ENCODE measurements at places on chromosomes 2 and 18.

GRCh38 chr2:43507137-43507536 is 88.7 kb downstream of the THADA start:
- no peak for DNase-seq

DNA sequence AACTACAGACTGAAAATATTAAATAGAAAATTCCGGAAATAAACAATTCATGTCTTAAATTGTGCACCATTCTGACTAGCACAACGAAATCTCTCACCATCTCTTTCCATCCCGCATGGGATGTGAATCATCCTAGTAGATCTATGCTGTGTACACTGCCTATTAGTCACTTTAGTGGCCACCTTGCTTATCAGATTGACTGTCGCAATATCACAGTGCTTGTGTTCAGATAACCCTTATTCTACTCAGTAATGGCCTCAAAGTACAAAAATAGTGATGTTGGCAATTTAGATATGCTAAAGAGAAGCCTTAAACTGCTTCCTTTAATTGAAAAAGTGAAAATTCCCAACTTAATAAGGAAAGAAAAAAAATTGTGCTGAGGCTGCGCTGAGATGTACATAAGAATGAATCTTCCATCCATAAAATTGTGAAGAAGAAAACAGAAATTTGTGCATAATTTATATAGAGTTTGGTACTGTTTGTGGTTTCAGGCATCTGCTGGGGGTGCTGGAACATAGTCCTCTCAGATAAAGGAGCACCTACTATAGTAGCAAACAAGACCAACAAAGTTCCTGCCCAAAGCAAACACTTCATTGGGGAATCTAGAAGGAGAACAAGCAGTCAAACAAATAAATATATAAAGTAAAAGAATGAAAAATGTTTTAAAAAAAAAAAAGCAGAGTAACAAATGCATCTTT is 12.0 kb downstream of the PSMD1 start:
- peak; percentile 52 for DNase-seq

- DNase-seq, result no peak
Observed at GRCh38 chr2:173058673-173059072, 17.0 kb upstream of the MAP3K20 start.

DNA sequence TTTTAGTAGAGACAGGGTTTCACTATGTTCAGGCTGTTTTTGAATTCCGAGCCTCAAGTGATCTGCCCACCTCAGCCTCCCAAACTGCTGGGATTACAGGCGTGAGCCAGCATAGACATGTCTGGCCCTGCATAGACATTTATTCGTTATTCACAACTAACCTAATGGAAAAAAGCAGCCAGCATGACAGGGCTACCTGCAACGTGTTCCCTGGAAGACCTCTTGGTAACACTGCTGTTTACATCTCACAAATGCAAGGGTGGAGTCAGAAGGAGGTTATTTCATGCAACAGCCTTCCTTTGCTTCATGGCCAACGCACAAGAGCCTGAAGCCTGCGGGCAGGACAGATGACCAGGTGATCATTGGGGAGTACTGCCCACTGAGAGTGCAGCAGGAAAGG is 9.2 kb downstream of the SERPINE2 start:
- DNase-seq, result no peak

DNA sequence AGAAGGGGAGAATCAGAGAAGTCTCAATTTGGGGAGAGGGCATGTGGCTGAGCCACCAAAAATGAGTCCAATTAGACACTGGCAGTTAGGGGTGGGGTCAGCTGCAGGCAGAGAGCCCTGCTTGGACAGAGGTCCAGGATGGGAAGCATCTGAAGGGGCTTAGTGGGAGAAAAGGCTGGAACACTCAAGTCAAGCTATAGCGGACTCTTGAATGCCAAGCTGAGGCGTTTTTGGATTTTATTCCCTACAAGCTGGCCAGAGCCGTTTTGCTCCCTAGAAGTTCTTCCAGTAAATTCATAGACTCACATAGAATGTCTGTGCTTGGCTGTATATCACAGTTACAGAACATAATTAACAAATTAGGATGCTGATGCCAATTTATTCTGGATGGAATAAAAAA is 172.8 kb downstream of the ACOXL start:
- no peak for DNase-seq

- DNase-seq, result no peak
Observed at GRCh38 chr18:36532394-36532793, 234.9 kb downstream of the FHOD3 start.

DNA sequence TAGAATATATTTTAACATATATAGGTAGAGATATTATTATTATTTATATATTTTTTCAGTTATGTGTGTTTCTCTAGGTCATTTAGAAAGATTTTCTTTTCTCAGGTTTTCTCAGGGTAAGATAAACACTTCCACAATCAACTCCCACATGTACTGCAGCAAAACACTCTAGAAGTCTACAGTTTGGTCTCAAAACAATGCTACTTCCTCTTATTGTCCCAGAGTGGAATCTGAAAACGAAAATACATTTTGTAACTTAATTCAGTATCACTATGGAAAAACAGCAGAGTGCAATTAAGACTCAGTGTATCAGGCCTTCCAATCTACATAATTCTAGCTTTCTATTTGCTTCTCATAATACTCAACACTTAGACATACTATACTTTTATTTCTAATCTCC is 190.1 kb upstream of the SLC35G4 start:
- no peak for DNase-seq

GRCh38 chr18:8882632-8883408 is 177.5 kb downstream of the MTCL1 start:
- DNase-seq, result peak; percentile 21

- DNase-seq, result no peak
Observed at GRCh38 chr2:43748333-43748732, 25.5 kb upstream of the DYNC2LI1 start.

- DNase-seq, result peak; percentile 63
Observed at GRCh38 chr2:137117385-137117784, 352.0 kb downstream of the THSD7B start.

- no peak for DNase-seq
Observed at GRCh38 chr18:34892379-34892778, 148.8 kb upstream of the MAPRE2 start.

GRCh38 chr2:128692895-128693742 is 374.5 kb upstream of the HS6ST1 start:
- DNase-seq, result no peak

DNA sequence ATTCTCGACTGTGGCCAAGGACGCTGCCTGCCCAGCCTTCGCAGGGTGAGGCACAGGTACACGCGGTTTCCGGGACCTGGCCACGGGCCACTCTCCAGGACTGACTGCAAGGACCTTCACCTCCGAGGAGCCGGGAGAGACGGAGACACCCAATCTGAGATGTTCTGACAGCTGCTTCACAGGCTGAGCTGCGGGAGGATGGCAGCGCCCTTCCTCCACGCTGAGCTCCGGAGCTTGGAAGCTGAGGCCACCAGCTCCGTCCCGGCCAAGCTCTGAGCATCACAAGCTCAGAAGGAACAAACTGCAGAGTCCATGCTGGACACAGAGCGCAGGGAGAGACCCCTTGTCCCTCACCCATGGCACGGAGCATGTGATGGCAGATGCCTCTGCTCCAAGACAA is 71.1 kb upstream of the CTDP1 start:
- no peak for DNase-seq

- DNase-seq, result no peak
Observed at GRCh38 chr2:231306791-231307393, 88.6 kb upstream of the B3GNT7 start.

- no peak for DNase-seq
Observed at GRCh38 chr18:50665519-50665918, 105.6 kb downstream of the MAPK4 start.

DNA sequence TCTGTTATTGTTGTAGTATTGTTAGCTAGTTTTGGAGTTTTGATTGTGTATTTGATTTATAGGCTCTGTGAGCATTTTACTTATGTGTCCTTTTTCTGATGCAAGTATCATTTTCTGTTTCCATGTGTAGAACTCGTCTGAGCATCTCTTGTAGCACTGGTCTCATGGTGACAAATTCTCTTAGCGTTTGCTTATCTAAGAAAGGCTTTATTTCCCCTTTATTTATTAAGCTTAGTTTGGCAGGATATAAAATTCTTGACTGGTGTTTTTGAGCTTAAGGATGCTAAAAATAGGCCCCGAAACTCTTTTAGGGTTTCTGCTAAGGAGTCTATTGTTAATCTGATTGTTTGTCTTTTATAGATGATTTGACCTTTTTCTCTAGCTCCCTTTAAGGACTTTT is 57.6 kb upstream of the THUMPD2 start:
- DNase-seq, result no peak

DNA sequence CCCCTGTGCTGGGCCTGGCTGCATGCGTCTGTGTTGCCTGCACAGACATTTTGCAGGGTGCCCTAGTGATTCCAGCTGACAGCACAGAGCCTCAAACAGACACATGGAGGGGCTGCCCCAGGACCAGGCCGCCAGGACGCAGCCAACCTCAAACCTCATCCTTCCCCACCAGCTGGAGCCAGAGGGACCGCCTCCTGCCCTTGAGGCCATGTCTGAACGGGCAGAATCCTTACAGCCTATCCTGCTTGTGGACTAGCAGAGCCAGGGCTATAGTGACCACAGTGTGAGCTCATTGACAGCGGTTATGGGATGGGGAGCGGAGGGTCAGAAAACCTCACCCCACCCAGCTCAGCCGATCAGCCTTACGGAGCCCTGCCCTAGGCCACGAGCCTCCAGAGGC is 22.4 kb downstream of the ODC1 start:
- DNase-seq, result no peak

- DNase-seq, result no peak
Observed at GRCh38 chr2:37190290-37190689, 1.8 kb upstream of the SULT6B1 start.

- peak; percentile 75 for DNase-seq
Observed at GRCh38 chr2:234191819-234192407, 141.4 kb downstream of the SPP2 start.

DNA sequence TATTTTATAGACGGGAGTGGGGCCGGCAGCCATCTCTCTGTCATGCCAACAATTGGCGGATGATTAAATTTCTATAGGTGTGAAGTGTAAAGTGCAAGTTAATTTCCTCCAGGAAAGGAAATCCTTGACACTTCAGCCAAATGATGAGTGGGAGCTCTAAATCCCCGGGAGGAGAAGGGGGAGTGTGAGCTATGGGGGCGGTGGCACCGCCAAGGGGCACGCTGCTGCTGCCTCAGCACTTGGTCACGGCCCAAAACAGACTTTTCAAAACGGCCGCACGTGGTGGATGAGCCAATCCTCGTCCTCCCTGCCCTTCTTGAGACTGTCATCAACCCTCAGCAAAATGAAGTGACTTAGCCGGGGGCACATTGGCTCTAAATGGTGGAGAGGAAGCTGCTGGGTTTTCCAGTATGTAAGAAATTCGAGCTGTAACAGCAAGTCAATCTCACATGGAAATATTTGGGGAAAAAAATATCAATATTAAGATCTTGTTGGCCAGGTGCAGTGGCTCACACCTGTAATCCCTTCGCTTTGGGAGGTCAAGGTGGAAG is 200.8 kb downstream of the TFCP2L1 start:
- DNase-seq, result no peak

DNA sequence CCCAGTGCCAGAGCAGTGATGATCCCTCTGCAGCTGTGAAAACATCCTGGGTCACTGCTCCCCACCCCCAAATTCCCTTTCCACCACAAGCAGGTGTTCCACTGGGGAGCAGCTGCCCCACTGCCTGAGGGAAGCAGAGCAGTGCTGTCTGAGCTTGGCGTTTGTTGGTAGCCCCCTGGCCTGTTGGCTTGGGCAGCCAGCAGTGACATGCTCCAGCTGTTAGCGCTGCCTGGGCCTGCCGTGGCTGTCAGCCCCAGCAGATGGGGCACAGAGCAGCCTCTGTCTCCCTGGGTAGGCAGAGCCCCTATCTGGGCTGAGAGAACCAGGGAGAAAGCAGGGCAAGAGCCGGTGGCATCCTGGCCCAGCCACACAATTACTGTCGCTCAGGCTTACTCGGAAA is 247.7 kb downstream of the GLI2 start:
- DNase-seq, result no peak

GRCh38 chr2:69386360-69386759 is 667 bp downstream of the GFPT1 start:
- peak; percentile 31 for DNase-seq

DNA sequence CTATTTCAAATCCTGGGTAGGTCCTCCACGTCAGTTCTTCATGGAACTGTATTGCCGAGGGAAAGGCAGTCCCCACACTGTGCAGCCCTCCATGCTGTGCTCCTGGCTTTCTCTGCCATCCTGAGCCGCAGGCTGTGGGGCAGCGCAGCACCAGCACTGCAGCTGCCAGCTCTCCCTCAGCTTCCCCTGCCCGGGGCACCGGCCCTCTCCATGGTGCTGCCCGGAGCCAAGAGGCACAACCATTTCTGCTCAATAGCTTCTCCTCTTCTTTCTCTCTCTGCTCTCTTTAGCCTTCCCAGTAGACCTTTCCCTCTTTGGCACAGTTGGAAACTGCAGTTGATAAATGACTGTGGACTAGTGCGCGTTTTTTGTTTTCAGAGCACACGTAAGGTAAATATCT is 12.1 kb downstream of the ANKRD23 start:
- DNase-seq, result no peak

GRCh38 chr18:26471027-26471426 is 77.3 kb downstream of the KCTD1 start:
- DNase-seq, result peak; percentile 38

DNA sequence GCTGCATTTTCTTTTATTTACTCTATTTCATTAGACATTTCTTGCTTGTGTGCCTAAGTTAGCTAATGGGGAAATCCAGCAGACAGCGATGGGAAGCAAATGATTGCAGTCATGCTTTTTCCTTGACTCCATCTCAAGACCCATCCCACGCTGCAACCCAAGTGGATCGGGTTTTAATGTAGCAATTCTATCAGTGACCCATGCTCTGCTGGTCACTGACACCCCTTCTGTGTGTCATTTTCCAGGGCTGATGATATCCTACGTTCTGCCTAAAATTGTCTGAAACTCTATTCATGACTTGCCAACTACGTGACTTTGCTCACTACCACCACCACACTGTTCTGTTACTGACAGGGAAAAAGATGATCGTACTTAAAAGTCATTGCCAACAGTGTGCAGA is 129.8 kb downstream of the CCBE1 start:
- no peak for DNase-seq
